ENCODE measurements at places on chromosomes 7 and 10.

- no peak for DNase-seq
These were observed 614.1 kb downstream of the GALNT17 start for GRCh38 chr7:71746006-71746405.

DNA sequence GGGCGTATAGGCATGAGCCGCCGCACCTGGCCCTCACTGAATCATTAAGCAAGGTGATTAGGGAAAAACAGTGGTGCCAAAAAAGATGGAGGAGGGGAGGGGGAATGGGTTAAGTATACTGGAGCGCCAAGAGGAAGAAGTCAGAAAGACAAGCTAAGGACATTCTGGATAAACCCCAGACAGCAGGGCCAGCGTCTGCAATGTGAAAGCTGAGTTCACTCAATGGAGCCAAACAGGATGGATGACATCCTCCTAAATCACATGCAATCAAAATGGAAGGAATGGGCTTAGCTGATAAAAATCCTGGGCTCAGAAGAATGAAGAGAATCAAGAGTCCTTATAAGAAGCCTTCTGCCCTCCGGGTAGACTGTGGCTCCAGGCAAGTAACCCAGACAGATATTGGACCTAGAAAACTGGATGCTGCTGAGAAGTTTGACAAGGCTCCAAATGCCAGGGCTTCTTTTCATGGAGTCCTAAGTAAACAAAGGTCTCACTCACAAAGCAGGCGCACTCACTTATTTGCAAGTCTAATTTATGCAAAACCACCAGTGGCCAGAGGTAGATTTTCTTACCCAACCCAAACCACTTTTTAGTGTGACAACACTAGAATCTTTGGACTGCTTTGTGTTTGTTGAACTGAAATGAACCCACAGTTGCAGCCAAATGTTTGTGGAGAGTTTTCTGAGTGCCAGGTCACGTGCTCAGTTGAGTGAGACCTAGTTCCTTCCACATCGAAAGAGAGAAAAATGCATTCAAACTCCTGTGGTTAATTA lies 519.1 kb upstream of the AUTS2 start:
- peak; percentile 27 for DNase-seq

DNA sequence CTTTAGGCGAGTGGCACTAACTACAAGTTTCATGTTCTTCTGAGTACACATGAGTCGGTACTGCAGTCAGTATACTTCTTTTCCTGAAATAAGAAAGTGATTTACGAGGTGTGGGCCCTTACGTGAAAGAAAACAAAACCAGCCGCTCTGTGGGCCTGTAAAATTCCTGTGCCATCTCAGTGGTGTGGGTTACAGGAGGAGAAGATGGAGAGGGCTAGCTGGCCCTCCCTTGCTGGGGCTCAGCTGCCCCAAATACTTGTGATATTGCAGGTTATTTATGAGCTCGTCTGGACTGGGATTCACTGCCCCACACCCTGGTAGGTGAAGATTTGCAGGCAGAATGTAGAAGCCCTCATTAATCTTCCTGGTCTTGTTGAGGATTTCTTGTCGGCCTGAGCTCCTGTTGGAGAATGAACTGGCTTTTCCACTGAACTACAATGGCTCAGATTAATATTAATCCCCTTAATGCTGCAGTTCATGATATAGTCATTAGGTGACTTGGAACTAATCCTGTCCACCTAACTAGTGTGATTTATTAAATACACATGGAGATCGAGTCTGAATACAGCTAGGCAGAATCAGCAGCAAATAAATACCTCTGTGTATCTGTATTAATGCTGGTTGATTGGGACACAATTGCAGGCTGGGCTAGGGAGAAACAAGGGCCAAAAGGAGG lies 68.0 kb downstream of the GBF1 start:
- DNase-seq: no peak

GRCh38 chr7:158547817-158548216 lies 39.8 kb downstream of the PTPRN2 start:
- no peak for DNase-seq

- DNase-seq: no peak
These were observed 8.2 kb upstream of the CXCL12 start for GRCh38 chr10:44393051-44393630.

GRCh38 chr10:24553051-24553612 lies 170.6 kb downstream of the ARHGAP21 start:
- no peak for DNase-seq

DNA sequence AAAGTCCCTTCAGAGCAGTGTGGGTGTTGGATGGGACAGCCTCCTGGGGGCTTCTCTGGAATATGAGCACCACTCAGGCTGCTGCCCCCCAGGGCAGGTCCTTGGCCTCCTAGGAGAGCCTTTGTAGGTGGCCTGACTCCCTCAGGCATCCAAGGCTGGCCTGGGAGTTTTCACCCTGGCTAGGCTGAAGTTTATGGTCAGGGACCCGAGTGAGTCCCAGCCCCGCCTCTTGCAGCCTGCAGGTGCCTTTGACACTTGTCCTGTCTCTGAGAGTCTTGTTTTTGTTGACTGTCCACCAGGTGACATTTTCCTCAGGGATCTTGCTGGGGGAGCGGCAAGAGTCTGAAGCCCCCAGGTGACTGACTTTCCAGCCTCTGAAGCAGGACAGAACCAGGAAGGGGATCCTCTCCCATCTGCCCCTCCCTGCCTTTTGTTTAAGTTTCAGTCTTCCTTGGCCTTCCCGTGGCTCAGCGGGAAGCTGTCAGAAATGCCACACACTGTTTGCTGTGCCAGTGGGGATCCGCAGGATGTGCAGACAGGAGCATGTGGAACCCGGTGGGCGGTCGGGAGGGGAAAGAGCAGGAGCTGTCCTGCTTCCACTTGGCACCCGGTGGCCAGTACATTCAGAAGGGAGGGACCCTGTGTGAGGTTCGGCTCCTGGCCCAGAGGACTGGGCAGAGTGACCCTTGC lies 59.5 kb downstream of the LRRC18 start:
- no peak for DNase-seq

- no peak for DNase-seq
These were observed 31.8 kb downstream of the EZH2 start for GRCh38 chr7:148852272-148852671.

DNA sequence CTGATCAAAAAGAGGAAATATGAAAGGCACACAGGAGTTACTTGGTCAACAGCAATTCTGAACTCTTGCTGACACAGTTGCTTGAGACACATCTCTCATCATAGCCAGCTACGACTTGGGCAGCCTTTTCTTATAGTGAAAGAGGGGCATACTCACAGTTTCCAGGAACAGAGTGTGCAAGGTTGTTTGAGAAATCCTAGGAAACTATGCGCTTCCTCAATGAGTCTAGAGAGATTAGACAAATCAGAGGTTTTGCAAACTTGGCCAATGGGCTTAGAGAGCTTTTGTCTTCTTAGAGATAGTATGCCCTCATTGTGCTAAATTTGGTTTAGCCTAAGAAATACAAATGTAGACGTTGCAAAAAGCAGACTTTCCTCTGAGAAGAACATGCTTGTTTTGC lies 370.4 kb downstream of the HGF start:
- DNase-seq: no peak

GRCh38 chr7:101952355-101953247 lies 135.2 kb downstream of the CUX1 start:
- DNase-seq: no peak

- no peak for DNase-seq
These were observed 626.9 kb downstream of the CALN1 start for GRCh38 chr7:71785216-71785615.

GRCh38 chr7:37032258-37032601 lies 307.9 kb upstream of the AOAH start:
- no peak for DNase-seq

GRCh38 chr10:86223256-86223655 lies 143.3 kb downstream of the GRID1 start:
- DNase-seq: no peak

DNA sequence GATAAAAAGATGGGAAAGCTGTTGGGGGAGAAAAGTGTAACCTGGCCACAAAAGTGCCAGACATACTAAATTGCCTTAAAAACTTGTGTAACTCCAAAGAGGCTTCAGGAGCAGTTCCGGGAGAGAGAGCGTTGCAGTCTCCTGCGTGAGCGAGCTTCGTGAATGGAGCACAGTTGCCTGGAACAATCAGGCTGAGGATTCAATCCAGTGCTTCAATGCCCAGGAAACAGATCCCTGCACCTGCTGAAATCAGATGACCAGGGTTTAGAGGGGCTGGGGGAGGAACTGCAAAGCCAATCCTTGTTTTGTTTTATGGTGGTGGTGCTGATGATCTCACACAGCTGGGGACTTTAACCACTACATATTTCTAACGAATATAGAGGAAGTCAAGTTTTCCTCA lies 398.3 kb downstream of the DPP6 start:
- DNase-seq: no peak

GRCh38 chr10:21402606-21403083 lies 122.8 kb downstream of the SKIDA1 start:
- no peak for DNase-seq

DNA sequence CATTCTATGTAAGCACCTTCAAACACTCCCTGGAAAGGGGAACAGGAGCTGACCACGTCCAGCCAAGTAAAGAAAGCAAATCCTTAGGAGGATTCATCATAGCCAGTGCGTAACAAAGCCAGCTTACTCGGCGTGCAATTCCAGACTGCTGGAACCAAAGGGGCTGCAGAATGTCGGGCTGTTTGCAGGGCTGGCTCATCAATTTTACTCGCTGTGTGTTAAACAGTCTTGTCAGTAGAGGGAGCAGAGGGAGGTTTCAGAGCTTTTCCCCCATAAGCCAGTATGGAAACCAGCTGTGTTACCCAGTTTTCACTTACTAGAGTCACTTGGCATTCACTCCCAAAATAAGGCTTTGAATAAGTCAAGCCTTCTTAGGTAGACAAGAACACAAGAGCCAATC lies 127.1 kb downstream of the KMT2E start:
- DNase-seq: no peak

GRCh38 chr7:97973206-97973658 lies 16.8 kb downstream of the OCM2 start:
- no peak for DNase-seq

DNA sequence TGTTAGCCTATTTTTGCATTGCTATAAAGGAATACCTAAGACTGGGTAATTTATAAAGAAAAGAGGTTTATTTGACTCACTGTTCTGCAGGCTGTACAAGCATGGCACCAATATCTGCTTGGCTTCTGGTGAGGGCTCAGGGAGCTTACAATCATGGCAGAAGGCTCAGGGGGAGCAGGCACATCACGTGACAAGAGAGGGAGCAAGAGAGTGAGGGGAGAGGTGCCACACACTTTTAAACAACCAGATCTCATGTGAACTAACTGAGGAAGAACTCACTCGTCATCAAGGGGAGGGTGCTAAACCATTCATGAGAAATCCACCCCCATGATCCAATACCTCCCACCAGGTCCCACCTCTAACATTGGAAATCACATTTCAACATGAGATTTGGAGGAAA lies 73.9 kb upstream of the ADCY1 start:
- no peak for DNase-seq

- no peak for DNase-seq
These were observed 18.5 kb upstream of the NPFFR1 start for GRCh38 chr10:70302292-70302691.

DNA sequence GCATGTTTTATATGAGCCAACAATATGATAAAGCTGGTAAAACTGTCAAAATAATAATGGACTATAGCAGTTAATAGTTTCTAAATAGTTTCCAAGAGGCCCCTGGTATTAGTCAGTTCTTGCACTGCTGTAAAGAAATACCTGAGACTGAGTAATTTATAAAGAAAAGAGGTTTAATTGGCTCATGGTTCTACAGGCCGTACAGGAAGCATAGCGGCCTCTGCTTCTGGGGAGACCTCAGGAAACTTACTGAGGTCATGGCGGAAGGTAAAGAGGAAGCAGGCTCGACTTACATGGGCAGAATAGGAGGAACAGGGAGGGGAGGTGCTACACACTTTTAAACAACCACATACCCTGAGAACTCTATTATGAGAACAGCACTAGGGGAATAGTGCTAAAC lies 104.6 kb downstream of the PPP1R9A start:
- DNase-seq: no peak

Data from substantia nigra (tissue), 51 donors.